ENCODE measurements at places on chromosomes 6 and 20.
A peak's percentile ranks its signal among the peaks of the same experiment; 100 is the strongest.

DNA sequence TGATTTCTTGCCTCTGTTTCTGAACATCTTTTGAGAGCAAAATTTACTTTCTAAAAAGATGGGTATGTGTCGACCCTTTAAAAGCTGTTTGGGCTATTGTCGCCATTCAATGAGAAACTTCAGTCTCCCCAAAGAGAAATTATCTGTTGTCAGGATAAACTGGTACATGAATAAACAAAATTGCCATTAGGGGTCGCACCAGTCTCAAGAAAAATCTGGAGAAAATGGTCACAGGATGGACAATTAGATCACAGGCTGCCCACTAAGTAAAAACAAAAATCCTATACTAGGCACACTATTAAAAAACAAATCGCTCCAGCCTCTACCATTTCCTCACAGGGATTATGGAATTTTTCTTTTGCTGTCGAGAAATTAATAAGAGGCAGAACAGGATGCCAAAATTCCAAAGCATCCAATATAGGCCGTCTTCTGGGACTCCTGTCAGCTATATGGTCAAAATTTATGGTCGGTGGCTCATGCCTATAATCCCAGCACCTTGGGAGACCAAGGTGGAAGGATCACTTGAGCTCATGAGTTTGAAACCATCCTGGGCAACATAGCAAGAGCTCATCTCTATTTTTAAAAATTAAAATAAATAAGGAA is 5.5 kb upstream of the HLA-E start:
- peak; percentile 75 for DNase-seq

DNA sequence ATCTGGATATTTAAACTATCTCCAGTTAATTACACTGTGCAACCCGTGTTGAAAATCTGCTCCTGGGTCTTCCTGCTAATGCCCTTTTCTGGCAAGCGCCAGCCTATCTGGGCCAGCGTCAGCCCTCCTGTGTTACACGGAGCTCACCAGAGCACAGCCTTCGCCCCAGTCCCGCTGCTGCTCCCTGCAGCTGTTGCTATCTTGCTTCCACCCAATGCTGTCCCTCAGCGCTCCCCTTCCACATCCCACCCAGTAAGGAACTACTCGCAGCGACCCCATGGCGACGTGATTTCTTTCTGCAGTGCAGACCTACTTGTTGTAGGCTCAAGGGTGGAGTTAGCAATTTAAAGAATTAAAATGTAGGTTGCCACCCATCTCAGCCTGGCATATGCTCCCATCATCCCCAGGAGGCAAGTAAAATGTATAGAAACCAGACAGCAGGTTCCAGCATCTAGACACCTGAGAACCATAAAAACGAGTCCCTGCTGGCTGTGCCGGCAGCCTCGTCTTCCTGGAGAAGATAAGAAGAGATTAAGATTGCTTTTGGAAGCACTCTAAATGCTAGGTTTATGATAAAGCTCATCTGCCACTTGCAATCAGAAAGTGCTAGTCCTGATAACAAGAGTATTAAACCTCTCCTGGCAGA is 254.3 kb upstream of the FOXQ1 start:
- no peak for DNase-seq

DNA sequence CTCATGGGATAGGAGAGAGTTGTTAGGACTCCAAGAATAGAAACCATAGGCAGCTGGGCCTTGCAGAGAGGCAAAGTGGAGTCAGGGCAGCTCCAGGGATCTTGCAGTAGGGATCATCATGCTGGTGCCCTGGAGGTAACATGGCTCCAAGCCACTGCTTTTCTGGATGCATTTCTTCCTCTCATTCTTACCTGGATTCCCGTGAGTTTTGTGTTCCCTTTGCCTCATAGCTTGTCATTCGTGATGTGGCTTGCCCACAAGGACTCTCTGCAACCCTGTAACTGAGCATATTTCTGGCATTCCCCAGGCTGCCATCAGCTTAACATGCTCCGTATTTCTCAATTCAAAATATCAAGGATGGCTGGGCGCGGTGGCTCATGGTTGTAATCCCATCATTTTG is 5.3 kb downstream of the NHLRC1 start:
- no peak for DNase-seq

GRCh38 chr20:31870726-31871617 is 538 bp downstream of the TTLL9 start:
- DNase-seq, result no peak

DNA sequence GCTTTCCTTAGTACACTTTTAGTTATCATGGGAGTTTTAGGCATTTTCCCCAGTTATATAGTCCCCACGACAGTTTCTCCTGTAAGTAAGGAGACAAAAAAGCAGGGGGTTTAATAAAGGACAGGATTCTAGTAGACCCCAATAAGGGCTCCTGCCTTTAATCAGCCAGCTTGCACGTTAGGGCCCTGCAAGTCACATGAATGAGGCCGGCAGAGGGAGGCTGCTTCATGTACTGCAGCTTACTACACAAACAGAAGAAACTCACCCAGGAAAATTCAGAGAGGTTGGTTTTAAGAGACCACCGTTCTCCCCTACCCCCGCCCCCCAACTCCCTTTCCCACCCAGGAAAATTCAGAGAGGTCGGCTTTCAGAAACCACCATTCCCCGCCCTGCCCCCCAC is 229.7 kb upstream of the MOCS1 start:
- no peak for DNase-seq

DNA sequence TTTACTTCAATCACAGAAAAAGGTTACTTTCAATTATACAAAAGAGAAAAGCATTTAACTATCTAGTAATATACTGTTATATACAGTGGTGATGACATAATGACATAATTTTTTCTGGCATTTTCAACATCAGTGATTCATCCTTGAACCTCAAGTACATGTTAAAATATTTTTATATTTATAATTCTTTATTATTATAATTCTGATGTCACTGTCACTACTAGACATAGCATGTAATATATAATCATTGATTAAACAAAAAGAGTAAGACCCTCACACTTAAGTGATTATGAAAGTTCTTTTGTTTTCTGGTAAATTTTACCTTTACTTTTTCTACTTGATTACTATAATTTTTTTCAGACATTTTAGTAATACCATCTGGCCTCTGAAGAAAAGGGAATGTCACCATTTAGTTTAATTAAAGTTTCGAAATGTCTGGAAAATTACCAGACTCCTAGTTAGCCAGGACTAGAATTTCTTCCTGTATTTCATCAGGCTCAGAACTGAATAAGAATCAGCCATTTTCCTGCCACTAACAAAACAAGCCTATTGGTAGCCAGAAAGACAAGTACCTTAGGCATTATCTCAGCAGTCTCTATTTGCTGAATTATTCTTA is 71.5 kb downstream of the FILIP1 start:
- DNase-seq, result no peak

- no peak for DNase-seq
These were observed 129.2 kb downstream of the BCKDHB start for GRCh38 chr6:80235647-80236046.

DNA sequence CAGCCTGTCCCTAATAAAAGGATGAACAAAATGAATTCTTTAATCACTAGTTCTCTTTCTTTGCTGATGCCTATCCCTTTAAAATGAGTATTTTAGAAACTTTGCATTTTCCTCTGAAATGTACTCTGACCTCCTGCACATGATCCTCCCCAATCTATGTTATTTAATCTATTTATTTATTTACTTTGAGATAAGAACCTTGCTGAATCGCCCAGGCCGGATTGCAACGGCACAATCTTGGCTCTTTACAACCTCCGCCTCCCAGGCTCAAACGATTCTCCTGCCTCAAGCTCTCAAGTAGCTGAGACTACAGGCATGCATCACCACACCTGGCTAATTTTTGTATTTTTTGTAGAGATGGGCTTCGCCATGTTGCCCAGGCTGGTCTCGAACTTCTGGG is 27.9 kb downstream of the ADTRP start:
- DNase-seq, result no peak

GRCh38 chr20:43723186-43723585 is 3.6 kb downstream of the GTSF1L start:
- no peak for DNase-seq

DNA sequence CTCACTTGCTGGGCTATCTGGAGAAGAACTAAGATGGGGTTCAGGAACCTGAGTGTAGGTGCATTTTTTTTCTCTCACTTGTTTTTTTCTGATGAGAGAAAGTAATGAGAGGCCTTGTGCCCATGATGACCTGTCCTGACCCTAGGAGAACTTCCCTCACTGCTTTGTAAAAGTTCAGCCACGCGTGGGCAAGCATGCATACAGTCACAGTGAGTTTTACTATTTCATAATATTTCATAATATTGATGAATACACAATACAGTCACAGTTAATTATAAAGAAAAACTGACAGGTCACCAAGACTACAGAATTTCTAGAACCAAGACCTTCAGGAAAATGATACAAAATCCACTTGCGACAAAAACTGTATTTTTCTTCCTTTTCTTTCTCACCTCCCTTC is 111.8 kb downstream of the MAP7 start:
- no peak for DNase-seq
